Right lung (tissue), 10 donors: ENCODE measurements at places on chromosomes 4 and X.
A peak's percentile ranks its signal among the peaks of the same experiment; 100 is the strongest.

GRCh38 chrX:3216581-3217180 is 129.8 kb downstream of the MXRA5 start:
- no peak for DNase-seq

- DNase-seq = peak; percentile 19
Measured at GRCh38 chr4:34182306-34182705, 2062.0 kb downstream of the ARAP2 start.

DNA sequence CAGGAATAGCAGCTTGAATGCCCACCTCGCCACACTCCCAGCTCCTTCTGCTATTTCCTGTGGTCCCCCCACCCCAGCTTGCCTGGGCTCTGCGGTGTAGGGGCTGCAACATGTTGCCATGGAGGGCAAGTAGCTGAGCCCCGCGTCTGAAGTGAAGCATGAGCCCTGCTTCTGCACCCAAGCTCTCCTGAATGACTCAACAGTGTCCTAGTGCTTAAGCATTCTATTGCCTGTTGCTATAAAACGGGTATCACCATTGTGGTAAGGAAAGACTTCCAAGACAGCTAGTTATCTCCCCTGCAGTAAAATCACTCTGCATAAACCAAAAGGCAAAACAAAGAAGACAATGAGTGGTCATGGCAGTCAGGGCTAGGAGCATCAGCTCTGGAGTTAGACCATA is 31.4 kb upstream of the SPATA4 start:
- no peak for DNase-seq

DNA sequence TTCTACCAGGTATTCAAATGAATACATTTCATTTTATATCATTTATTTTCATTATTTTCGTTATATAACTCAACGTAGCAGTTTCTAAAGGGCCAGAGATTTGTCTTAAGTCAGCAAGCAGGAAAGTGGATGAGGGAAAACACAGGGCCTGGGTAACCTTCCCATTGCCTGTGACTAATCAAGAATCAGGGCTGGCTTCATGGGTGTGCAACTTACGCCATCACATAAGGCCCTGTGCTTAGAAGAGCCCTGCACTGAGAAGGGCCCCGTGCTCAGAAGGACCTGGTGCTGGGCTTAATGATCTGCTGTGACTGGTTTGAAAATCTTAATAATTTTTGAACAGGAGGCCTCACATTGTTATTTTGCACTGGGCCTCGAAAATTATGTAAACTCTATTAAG is 65.4 kb upstream of the FAM9C start:
- DNase-seq = no peak

DNA sequence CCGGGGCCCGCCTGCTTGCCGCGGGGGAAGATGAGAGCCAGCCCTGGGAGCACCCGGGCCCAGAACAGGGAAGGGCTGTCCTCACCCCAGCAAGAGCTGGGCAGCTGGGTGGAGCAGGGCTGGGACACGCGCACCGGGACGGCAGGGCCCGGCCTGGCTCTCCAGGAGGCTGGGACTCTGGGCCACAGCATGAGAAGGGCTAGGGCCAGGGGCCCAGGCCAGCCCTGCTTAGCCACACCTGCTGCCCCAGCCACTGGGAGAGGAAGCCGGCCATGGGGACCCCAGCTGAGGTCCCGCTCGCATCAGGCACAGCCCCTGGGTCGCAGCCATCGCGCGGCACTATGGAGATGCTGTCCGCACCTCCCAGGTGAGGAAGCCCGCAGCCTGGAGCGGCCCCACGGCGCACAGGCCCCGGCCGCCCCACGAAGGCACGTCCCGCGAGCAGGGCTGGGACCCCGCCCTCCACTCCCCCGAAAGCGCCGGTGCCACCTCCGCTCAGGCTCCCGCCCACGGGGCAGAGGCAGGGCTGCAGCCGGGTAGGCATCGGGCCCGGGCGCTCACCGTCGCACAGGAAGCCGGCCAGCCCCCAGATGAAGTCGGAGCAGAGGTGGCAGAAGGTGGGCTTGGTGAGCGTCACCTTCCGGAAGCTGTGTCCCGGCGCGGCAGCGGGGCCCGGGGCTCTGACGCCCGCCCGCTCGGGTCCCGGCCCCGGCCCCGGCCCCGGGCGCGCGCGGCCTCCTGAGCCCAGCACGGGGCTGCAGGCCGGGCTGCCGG is 531 bp downstream of the DGKQ start:
- DNase-seq = no peak

DNA sequence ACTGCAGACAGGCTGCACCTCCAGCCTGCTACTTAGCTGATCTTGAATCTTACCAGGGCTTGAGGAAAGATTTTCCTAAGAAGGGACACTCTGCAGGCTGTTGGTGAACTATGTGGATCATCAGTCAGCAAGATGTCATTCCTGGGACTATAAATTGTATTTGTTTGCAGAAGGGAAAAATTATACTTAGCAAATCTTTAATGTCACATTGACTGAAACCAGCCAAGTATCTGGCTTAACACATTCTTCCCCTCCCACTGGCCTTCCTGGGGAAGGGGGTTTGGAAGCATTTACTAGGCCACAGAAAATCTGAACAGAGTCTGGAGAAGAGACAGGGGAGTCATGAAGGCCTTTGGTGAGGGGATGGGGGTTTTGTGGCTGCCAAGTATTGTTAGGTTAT is 156.7 kb upstream of the EOLA2 start:
- no peak for DNase-seq
